ENCODE measurements at places on chromosomes 1 and 21.

GRCh38 chr1:193109619-193110018 is 4.4 kb upstream of the GLRX2 start:
- no peak for DNase-seq

DNA sequence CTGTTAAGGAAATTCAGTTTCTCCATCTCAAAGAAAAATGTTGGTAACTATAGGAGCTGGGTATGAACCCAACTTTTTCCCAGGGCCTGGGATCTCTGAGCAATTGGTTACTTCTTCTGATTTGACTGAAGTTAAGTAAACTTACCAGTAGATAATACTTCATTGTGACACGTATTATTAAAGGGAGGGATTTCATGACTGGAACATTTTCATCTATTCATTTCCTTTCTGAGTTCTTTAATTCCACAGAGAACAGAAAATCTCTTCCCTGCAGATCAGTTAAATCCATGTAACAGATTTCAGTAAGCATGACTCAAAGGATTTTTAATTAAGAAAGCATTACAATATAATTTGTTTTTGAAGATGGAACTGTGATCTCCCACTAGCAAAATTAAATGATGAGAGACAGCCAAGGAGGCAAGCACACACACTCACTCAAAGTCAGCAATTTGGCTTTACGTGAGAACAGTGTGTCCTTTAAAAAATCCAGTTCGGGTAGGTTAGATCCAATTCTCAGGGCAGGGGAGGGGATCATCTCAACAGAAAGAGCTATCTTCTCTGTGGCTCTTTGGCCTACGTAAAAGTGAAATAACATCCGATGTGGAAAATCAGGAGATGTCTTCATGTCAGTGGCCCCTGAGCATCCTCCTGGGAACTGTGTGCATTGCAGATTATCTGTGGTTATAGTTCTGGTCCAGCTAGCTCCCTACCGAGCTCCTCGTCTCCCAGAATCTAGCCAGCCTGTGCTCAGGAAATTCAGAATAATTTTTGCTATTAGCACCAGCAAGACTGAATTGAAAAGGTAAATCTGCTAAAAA is 10.8 kb upstream of the MYOC start:
- no peak for DNase-seq

GRCh38 chr1:165647970-165648369 is 16.9 kb downstream of the MGST3 start:
- DNase-seq = no peak

DNA sequence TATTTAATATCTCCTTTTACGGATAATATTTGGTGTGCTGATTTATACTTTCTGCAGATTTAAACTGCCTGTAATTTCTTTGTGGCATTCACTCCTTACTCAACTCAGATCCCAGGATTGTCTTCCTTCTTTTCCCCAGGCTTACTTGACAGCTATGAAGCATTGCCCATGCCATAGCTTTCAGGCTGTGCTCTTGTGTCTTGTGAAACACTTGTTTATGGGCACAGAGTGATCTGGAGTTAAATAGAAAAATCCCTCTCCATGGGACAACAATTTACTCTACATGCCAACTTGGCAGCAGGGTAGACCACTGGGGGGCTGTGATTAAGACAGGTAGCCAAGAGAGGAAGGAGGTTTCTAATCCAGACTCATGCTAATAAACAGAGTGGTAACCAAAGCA is 57.4 kb downstream of the PPP1R12B start:
- DNase-seq = no peak

- no peak for DNase-seq
These were observed 36.9 kb downstream of the PTGFR start for GRCh38 chr1:78527706-78528105.

DNA sequence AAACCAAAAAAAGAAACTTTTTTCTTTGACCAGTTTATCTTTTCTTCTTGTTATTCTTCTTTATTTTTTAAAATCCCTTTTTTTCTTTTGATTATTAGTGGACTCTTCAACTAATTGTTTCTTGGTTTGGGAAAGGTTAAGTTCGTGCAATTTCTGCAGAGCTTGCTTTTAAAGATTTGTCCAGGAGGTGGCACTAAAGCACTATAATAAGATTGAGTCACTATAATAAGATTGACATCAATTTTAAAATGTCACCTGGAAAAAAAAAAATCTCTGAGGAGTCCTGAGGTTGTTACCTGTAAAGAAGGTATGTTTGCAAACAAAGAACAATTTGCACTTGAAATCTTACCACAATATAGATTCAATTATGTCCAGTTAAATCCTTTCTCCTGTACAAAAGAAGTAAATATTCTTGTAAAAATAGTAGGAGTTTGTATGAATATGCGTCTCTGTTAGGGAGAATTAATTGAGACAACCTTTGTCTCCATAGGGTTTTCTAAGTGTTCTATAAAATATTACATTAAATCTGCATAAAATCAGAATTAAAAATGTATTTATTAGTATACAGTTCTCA is 166.7 kb downstream of the ADGRL4 start:
- no peak for DNase-seq

GRCh38 chr1:219534991-219535390 is 77.9 kb downstream of the ZC3H11B start:
- no peak for DNase-seq

GRCh38 chr1:55057956-55058298 is 18.6 kb downstream of the PCSK9 start:
- DNase-seq = no peak

GRCh38 chr1:23521588-23521987 is 9.4 kb downstream of the E2F2 start:
- DNase-seq = no peak

DNA sequence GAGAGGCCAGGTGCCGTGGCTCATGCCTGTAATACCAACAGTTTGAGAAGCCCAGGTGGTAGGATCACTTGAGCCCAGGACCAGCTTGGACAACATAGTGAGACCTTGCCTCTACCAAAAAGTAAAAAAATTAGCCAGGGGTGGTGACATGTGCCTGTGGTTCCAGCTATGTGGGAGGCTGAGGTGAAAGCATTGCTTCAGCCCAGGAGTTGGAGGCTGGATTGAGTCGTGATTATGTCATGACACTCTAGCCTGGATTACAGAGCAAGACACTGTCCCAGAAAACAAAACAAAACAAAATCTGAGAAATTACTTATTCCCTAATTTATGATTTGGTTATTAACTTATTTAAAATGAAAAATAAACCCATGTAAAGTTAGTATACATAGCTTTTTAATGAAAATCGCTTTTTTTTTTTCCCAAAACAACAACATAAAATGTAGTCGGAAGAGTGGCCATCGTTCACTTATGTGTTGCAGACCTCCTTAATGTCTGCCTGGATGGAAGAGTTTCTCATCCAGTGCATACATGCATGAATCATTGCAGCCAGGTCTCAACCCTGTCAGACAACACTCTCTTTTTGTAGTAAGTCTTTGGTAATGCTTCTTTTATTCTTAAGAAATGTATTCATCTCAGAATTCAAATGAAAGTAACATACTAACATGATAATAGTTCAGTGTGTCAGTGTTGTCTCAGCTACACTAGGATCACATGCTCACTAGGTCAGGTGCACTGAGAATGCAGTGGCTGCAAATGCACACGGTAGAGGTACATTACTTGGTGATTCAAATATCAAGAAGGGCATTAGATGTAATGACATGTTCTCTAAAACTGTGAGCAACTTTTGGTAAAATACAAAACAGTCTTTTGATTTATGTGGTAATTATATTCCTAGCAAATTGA is 28.0 kb downstream of the ITSN1 start:
- DNase-seq = no peak

GRCh38 chr1:202268817-202269216 is 72.9 kb downstream of the UBE2T start:
- DNase-seq = no peak

DNA sequence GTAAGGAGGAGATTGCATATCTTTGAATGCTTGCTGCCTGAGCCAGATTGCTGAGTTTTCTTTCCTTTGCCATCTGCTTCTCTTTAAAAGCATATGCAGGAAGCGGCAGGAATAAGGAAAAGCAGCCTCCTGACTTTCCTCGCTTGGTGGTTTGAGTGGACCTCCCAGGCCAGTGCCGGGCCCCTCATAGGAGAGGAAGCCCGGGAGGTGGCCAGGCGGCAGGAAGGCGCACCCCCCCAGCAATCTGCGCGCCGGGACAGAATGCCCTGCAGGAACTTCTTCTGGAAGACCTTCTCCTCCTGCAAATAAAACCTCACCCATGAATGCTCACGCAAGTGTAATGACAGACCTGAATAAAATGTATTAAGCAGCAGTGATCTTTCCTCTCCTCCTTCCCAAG is 1.5 kb downstream of the CORT start:
- DNase-seq = no peak

DNA sequence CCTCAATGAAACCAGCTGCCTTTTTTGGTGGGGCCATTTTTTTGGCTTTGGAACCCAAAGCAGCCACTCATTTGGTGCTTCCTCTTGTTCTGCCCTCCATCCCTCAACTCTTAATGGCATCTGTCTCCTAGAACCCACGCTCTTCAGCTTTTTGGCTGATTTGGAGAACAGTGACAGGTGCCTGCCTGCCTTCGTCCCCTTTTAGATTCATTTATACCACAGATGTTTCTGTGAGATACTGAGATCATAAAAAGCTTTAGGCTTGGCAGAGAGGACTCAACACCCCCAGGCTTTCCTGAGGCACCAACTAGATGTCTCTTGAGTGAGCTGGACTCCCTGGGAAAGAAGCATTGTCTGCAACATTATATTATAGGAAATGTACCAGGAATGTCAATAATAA is 20.4 kb upstream of the YTHDF2 start:
- no peak for DNase-seq

DNA sequence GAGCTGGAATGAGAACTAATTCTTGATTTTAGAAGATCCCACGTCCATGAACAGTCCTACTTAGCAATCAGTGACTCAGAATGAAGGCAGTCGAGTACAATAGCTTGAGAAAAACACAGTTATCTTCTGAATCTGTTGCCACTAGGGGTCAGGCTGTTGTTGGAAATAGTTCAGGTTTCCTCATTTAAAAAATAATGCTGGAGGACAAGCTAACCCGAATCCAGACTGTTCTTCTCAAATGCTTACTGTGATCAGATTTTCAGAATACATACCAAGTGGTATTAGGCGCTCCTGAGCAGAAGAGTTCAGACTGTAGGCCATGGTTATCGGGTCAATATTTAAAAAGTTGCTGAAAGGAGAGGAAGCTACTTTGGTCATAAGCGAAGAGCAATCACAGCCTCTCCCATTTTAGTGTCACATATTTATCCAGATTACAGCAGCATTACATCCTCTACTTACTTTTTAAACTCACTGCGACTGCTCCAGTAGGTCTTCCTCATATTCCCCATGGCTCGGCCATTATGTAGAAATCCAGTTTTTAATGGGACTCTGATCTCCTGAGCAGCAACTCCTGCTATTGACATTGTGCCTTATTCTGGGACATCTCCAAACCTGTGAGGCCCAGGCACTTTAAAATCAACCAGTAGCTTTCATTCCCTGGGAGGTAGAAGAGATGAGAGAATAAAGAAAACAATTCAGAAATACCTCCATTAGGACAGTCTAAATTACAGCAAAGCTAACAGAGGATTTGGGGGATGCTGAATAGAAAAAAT is 10.9 kb downstream of the ERRFI1 start:
- no peak for DNase-seq

DNA sequence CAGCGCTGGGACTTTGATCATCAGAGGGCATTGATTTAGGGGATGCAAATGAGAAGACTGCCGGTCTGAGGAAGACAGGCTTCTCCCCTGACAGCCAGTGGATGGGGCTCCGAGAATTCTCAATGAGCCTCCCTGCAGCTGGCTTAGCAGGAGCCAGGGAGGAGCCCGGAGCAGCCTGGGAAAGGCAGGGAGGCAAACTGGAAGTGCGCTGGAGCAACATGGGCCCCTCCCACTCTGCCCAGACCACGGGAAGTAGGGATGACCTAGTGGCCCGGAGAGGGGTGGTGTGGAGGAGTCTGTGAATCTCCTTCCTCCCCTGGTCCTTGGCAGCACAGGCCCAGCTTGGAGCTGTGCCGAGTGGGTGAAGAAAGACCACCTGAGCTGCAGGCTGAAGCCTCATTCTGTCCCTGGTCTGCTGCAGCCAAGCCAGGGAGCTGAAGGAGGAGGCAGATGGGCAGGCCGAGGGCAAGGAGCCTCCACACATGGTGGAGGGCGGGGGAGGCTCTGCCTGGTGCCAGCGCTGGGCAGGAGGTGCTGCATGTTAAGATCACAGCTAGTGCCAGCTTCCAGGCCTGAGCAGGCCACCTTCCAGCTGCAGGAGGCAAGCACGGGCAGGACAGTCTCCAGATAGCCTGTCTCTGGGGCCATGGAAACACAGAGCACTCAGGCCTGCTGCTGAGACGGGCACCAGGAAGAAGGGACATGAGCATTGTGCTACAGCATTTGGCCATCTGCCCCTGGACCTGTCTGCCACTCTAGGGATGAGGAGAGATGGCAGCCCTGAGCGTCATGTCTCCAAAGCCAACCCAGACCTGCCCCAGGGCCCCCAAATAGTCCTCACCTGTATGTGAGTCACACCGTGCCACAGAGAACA is 12.2 kb upstream of the CLSTN1 start:
- no peak for DNase-seq

DNA sequence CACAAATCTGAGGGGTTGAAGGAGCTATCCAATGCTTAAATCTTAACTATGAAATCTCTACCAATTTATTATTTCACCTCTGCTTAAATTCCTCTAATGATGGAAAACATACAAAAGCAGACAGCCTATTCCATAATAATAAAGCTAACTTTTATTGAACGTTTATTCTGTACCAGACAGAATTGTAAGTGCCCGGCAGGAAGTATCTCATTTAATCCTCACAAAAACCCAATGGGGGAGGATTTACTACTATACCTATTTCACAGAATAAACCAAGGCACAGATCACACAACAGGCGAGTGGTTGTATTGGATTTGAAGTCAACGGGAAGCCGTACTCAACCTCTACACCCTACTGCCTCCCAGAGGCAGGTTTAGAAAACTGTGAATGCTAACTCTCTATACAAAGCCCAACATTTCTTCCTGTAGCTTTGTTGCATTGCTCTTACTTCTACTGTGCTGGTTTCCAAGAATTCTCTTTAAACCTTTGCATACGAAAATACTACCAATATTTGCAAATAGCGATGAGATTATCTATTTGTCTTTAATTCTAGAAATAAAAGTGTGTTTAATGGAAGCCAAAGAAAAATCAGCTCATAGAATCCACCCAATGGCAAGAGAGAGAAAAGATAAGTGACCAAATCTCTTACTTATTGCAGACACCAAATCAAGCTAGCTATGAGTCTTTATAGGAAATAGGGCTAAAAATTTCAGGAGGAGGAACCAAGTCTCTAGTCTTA is 33.5 kb upstream of the C1orf53 start:
- no peak for DNase-seq

DNA sequence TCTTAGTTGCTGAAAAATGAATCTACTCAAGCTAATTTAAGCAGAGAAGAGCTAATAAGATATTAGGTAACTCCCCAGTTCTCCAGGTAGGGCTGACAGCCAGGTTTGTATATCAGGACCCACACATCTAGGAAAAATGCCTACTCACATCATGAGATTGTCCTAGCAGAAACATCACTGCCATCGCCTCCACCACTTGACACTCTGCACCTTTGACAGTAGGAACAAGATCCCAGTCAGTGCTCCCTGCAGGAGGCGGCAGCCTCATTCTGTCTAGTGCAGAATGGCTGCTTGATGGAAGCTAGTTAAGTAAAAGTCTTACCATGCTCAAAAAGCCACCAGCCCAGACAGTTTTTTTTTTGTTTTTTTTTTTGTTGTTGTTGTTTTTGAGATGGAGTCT is 31.6 kb upstream of the USP1 start:
- DNase-seq = no peak

GRCh38 chr1:20588634-20589225 is at the start of gene CDA:
TSS of gene CDA (plus strand) at chr1:20589097. CDS start at chr1:20589130, 33 bp downstream.
- no peak for DNase-seq
